Activated CD4-positive, alpha-beta T cell treated with anti-CD3 and anti-CD28 coated beads, Interleukin-2, Interleukin-4, amounts not matched to agents 100 ng/mL and 50 ng/mL, durations not matched to agents 16 hours and 8 hours (primary cell): ENCODE measurements at places on chromosomes 3 and 15.

- no peak for DNase-seq
These were observed 74.6 kb upstream of the GOLGA8J start for GRCh38 chr15:30008156-30008555.

DNA sequence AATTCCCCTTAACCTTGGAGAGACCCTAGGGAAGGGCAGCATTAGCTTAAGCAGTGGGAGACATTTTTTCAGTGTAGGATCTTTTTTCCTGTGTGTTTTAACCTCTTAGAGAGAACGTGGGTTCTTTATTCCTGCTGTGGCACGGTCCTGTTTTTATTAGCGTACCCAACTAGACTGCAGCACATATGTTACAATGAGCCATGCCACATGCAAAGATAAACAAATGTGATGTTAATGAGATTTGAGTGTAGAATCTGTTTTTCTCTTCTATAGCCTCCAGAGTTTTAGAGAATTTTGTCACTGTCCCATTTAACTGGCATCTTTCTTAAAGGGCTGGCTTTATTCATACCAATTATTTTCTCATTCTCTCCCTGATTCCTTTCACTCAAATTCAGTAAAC lies 347.5 kb downstream of the CNTN4 start:
- DNase-seq, result no peak

- DNase-seq, result no peak
These were observed 562.6 kb downstream of the ZNF385D start for GRCh38 chr3:21188459-21188858.

- DNase-seq, result peak; percentile 7
These were observed 733.0 kb upstream of the DPPA4 start for GRCh38 chr3:110070161-110070916.

GRCh38 chr3:135240426-135240825 lies 445.4 kb downstream of the EPHB1 start:
- no peak for DNase-seq

DNA sequence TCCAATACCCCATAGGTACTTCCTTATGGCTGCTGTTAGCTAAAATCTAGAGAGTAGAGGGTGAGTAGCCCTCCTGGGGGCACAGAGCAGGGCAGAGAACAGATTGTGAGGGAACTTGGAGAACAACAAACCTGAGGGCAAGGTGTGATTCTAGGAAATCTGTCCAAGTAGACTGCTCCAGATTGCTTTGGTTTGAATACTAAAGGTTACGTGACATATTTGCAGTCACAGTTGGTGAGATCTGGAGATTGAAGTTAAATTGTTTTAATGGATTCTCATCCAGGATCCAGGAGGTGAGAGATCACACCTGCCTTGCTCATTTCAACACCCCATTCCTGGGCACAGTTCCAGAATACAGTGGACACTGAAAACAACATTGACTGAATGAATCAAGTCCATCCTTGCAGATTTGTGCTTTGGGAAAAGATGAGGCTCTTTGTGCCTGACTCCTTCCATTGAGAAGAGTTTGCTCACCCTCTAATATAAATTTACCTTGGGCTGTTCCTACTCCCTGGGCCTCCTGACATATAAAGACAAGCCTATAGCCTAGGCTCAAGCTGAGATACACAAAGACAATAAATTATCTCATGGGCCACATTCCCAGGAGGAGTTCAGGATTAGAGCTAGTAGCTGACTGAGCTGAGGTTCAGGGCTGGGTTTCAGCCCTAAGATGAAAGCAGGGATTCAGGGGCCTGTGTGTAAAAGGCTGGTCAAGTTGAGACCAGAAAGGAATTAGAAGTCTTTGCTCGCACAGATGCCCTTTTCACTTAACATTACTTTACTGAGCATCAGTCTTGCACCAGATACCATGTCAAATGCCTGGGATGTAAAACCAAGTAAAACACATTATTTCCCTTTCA lies 400.9 kb upstream of the MCTP2 start:
- DNase-seq, result no peak

GRCh38 chr3:138197058-138197457 lies 10.0 kb downstream of the ARMC8 start:
- DNase-seq, result no peak

DNA sequence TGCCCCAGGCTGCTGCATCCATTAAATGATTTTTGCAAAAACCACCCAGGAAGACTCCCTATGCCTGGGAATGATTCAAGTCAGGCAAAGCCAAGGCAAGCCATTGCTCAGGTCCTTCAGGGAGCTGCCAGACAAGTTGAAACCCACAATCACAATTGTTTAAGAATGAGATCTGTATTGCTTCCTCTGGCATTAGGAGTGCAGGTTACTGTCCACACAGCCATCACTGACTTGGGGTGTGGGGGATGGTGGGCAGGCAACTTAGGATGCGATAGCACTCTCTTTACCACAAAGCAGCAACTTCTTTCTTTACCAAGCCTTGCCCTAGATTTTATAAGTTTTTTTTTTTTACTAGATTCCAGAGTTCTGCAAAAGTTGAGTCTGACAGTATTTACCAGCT lies 15.0 kb upstream of the IL20RB start:
- no peak for DNase-seq

DNA sequence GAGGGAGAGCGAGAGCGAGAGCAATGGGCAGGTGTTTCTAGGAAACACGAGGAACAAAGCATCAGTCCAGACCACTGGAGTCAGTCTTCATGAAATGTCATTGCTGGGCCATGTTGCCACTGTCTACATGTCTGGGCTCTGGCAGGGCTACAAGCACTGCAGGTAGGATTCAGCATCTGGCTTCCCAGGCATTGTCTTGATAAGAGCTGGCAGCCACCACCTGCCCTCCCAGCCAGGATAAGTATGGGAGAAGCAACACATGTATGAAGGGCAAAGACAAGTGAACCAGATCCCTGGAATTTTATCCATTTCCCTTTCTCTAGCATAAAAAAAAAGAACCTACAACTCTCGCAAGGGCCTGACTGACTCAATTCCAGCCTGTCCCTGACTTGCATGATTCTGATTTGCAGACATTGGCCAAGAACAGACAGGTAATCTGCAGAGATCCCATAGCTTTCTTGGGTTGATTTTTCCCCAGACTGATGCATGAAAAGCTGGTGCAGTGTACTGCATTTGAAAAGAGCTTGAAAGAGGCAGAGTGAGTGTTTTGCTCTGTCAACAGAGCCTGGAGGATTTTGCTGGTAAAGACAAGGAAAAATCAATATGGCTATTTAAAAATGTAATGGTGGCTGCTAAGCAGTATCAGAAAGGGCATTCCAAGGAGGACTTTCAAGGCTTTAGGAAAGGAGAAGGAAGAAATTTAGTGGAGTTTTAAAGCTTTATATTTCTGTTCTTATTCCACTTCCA lies 157.2 kb upstream of the MYRIP start:
- no peak for DNase-seq
